ENCODE measurements at places on chromosomes 11 and 22. TPM values are rescaled to one million over a fixed set of nuclear protein-coding genes. Genes with fewer than 3 reads are reported as not detected.

The KLHL35 gene
- not detected for total RNA-seq

DNA sequence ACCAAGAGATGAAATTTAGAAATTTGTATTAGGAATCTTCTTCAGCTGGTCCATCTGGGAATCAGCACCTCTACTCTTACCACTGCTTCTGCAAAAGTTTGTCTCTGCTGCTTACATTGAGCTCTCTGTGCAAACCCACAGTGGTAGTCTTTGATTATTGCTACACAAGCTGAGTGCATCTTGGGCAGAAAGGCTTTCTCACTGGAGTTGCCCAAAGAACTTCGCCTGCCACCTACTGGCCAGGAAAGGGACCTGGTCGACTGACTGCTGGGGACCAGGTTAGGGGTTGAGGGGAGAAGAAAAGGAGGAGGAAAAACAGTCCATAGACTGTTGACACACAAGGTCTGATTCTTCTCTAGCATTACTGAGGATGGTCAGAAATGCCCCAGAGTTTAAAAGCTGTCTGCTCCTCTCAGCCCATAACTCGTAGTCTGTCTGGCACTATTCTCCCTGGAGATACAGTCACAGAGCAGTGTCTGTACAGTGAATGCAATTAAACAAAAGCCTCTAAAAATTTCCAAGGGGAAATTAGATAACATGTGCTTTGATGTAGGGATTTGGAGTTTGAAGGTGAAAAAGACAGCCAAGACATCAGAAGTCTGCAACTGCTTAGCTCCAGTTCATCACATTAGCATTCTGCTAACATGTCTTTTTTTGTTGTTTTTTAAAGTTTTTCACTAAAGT is 215.0 kb upstream of the CTSC start:
- no peak overlapping the region for H3K27ac ChIP-seq
- no peak overlapping the region for H3K4me3 ChIP-seq
- H3K27me3 ChIP-seq, result no peaks in the 10 kb centered on the region
- peak; percentile 74 for DNase-seq

GRCh38 chr11:1232883-1233321 is 10.0 kb downstream of the MUC5B start:
- H3K27ac ChIP-seq, result no peak overlapping the region
- no peak overlapping the region for H3K4me3 ChIP-seq
- DNase-seq, result no peak
- H3K4me1 ChIP-seq, result no peaks in the 10 kb centered on the region
- H3K36me3 ChIP-seq, result no peaks in the 10 kb centered on the region
- no peaks in the 10 kb centered on the region for H3K27me3 ChIP-seq

- no peak overlapping the region for H3K27ac ChIP-seq
- peaks cover 9% of the 10 kb centered on the region for H3K27me3 ChIP-seq
- no peaks in the 10 kb centered on the region for H3K36me3 ChIP-seq
- DNase-seq, result no peak
- no peak overlapping the region for H3K4me3 ChIP-seq
- H3K4me1 ChIP-seq, result no peaks in the 10 kb centered on the region
Measured at GRCh38 chr11:59259867-59260475, 47.2 kb upstream of the MPEG1 start.

- peaks cover 15% of the 10 kb centered on the region for H3K4me1 ChIP-seq
- no peaks in the 10 kb centered on the region for H3K27me3 ChIP-seq
- DNase-seq, result peak; percentile 24
Measured at GRCh38 chr22:20957102-20957682, 9.9 kb upstream of the AIFM3 start.

DNA sequence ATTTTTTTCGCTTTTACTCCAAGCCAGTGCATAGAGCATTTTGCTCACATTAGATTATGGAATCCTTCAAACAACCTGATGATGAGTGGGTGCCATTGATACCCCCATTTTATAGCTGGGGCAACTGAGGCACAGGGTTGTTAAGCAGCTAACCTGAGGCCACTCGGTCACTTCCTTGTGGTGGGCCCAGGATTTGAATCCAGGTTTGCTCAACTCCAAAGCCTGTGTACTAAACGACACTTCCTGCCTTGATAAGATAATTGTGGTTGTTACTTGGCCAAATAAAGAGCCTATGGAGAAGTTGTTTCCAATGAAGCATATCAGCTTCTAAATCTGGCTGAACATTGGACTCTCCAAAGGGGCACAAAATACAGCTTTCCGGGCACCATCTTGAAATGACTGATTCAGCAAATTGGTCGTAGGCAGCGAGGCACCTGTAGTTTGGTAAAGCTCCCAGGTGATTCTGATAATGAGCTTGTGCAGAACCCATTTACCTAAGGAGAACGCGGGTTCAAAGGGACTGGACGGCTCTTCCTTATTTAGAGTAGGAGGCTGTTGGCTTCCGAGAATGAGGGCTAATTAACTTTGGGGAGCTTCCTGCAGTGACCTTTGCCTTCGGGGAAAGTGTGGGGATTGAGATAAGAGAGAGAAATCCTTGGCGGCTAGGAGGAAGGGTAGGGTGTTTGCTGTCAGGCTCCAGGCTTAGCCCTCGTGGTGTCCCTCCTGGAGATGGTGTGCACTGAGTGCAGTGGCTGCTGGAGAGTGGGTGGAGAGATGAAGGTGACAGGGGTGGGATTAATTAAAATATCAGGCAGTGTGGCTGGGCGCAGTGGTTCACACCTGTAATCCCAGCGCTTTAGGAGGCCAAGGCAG is 17.5 kb upstream of the EHF start:
- H3K4me3 ChIP-seq, result no peak overlapping the region
- no peaks in the 10 kb centered on the region for H3K27me3 ChIP-seq
- no peak for DNase-seq
- no peak overlapping the region for H3K27ac ChIP-seq

GRCh38 chr11:47998733-47999359 is 18.5 kb downstream of the PTPRJ start:
- H3K4me1 ChIP-seq, result no peaks in the 10 kb centered on the region
- H3K27ac ChIP-seq, result no peak overlapping the region
- H3K4me3 ChIP-seq, result no peak overlapping the region
- no peak for DNase-seq
- H3K27me3 ChIP-seq, result no peaks in the 10 kb centered on the region

DNA sequence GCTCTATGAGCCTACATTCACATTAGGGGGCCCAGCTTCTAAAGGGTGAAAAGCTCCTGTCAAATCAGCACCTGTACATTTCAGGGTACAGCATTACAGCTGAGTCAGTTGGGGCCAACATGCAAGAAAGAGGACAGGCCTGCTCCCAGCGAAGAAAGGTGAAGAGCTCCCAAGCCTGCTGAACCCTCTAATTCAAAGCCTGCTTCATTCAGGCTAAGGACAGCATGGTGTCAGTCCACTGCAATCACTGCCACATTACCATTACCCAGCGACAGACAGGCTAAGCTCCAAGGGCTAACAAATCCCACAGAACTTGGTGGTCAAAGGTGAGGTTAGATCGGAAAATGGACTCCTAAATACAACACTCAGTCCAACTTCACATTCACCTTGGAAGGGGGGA is 65.4 kb upstream of the CHRM4 start:
- H3K36me3 ChIP-seq, result peaks cover 12% of the 10 kb centered on the region
- no peak overlapping the region for H3K27ac ChIP-seq
- H3K4me1 ChIP-seq, result peaks cover 11% of the 10 kb centered on the region
- no peaks in the 10 kb centered on the region for H3K27me3 ChIP-seq

DNA sequence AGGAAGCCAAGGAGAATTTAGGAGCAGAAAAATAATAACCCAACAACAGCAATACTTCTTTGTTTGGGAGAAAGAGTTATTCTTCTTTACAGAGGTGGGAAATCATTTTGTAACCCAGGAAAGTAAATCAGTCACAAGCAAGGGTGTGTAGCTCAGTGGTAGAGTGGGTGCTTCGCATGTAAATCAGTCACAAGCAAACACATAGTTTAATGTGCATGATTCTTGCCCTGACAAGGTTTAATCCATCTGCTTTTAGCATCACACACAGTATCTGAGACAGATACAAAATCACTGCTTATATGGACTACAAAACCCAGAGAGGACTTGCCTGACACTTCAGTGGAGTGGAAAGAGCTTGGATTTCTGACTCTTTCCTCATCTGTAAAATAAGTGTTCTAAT is 82.0 kb downstream of the RELT start:
- H3K27ac ChIP-seq, result no peak overlapping the region
- peaks cover 6% of the 10 kb centered on the region for H3K4me1 ChIP-seq
- H3K36me3 ChIP-seq, result no peaks in the 10 kb centered on the region
- no peaks in the 10 kb centered on the region for H3K27me3 ChIP-seq
- DNase-seq, result no peak
- no peak overlapping the region for H3K4me3 ChIP-seq

DNA sequence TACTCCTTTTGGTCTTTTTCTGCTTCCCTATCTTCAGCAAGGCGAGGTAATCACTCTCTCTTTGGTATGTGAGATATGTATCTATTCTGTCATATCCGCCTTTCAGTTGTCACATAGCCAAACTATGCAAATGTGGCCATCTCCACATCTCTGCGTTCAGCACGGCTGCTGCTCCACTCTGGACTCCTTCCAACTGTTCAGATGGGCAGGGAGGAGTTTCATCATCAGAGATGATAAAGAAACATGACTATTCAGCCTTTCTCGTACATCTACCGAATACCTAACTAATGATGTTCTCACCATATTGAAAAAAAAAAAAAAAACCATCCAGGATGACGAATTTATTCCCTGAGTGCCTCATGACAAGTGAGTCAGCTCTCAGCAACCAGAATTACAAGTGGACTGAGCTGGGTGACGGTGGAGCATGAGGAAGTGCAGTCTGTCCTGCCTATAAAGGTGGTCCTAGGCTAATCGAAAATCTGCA is 899.6 kb downstream of the OPCML start:
- H3K4me3 ChIP-seq, result no peak overlapping the region
- no peaks in the 10 kb centered on the region for H3K27me3 ChIP-seq
- DNase-seq, result peak; percentile 84
- peaks cover 6% of the 10 kb centered on the region for H3K4me1 ChIP-seq
- no peaks in the 10 kb centered on the region for H3K36me3 ChIP-seq

The BIRC3 gene
- total RNA-seq, result 124 TPM

The RNH1 gene
- total RNA-seq, result 288 TPM

DNA sequence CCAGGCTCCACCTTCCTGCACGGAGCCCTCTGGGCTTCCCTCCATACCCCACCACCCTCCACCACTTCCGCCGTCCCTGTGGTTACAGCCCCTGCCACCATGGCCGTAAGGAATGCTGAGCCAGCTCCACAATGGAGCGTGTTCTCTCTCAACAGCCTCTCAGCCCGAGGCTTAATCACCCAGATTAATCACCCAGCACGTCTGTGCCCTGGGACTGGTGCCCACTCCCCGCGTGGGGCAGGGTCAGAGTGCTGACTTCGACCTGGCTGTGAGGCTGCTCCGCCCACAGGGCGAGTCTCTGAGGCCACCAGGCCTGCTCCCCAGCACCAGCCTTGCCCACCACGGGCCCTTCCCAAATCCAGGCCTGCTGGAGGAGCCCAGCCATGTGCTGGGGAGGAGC is 4.0 kb upstream of the TH start:
- H3K4me1 ChIP-seq, result peaks cover 36% of the 10 kb centered on the region
- peak overlapping the region; percentile 79 for H3K27ac ChIP-seq
- DNase-seq, result peak; percentile 73
- H3K36me3 ChIP-seq, result no peaks in the 10 kb centered on the region

The NAALAD2 gene
- not detected for total RNA-seq

- H3K4me3 ChIP-seq, result no peak overlapping the region
- DNase-seq, result no peak
- no peak overlapping the region for H3K27ac ChIP-seq
- H3K36me3 ChIP-seq, result no peaks in the 10 kb centered on the region
- peaks cover 8% of the 10 kb centered on the region for H3K27me3 ChIP-seq
Measured at GRCh38 chr11:1705126-1706052, 8.4 kb downstream of the KRTAP5-6 start.
